CD8-positive, alpha-beta memory T cell (primary cell): ENCODE measurements at places on chromosomes 6 and 20.

DNA sequence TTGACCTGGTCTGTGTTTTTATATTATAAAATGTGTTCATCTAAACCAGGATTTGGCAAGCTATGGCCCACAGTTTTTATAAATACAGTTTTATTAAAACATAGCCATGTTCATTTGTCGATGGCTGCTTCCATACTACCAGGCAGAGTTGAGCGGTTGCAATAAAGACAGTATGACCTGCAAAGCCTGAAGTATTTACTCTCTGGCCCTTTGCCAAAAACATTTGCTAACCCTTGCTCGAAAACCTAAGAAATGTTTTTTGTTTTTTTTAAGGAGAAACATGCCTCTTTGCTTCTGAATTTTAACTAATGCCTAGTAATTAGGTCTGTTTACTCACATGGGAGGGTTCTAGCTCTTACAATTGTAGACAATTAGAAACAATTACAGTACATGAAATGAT lies 67.4 kb upstream of the SMIM28 start:
- no peak for DNase-seq

DNA sequence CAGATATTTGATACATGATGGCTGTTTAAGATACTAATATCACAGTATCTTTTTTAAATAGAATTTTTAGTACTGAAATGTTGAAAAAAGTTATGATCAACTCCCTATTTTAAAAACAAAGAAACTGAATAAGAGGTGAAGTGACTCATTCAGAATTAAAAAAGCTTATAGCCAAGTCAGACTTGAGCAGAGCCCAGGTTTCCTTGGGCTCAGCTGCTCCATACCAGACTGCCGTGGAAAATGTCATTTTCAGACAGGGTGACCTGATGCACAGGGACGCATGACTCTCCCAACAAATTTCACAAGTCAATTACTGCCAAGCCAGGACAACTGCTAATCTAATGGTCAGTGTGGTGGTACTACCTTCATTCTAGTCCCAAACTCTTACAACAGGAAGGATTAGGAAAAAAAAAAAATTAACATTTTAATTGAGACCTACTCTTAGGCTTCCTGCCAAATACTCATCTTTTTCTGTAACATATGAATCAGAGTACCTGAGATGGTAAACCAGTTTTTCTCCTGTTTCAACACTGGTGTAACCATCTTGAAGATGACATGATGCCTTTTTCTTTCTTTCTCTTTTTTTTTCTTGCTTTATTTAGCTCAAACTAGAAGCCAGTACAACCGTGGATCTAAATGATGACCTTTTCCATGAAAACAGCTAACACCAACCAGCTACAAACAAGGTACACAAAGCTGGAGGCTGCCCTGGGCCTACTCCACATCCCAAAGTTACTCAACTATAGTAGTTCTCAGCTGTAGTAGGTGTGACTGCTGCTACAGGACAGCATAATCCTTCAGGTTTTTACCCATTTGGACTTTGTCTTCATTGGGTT lies 30.5 kb downstream of the SLC22A23 start:
- DNase-seq = no peak

- no peak for DNase-seq
Observed at GRCh38 chr6:92000112-92000511, 1413.2 kb upstream of the MAP3K7 start.

- no peak for DNase-seq
Observed at GRCh38 chr20:35263532-35264341, 14.2 kb downstream of the MMP24OS start.

DNA sequence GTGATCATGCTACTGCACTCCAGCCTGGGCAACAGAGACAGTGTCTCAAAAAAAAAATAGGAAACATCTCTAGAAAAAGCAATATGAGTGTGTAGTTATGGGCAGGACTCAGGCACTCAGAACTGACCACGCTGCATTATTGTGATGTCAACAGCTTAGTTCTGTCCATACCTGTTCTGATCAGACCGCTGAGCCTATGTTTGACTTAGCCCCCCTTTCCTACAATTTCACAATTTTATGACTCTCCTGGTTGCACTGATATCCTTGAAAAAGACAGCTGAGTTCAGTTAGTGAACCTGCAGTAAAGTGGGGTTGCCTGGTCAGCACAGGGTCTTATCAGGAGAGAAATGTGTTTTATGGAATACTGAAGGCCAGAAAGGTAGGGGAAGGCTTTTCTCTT lies 37.8 kb upstream of the PRDM1 start:
- DNase-seq = no peak

DNA sequence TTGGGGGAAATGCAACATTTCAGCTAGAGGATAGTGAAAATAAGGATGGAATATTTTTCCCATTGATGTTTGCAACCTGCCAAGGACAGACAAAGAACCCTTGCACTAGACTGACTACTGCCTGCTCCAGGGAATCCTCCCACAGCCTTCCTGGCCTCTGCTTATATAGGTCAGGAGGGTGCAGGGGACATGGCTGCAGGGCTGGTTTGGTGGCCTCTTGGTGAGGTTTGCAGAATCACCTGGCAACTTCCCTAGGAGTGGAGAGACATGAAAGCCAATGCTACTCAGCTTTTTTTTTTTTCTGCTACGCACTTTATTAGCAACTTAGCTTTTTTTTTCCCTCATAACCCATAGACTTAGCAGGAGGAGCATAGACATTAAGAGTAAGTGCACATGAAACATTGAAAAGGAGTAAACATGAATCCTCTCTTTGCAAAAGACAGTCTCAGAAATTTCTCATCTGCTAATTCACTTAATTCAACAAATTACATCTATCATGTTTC lies 39.8 kb upstream of the CDYL start:
- DNase-seq = no peak

- DNase-seq = no peak
Observed at GRCh38 chr6:125816828-125817280, 26.1 kb downstream of the NCOA7 start.

GRCh38 chr6:76052314-76052713 lies 20.1 kb downstream of the IMPG1 start:
- DNase-seq = no peak
